ENCODE measurements at places on chromosomes 13 and 19.

DNA sequence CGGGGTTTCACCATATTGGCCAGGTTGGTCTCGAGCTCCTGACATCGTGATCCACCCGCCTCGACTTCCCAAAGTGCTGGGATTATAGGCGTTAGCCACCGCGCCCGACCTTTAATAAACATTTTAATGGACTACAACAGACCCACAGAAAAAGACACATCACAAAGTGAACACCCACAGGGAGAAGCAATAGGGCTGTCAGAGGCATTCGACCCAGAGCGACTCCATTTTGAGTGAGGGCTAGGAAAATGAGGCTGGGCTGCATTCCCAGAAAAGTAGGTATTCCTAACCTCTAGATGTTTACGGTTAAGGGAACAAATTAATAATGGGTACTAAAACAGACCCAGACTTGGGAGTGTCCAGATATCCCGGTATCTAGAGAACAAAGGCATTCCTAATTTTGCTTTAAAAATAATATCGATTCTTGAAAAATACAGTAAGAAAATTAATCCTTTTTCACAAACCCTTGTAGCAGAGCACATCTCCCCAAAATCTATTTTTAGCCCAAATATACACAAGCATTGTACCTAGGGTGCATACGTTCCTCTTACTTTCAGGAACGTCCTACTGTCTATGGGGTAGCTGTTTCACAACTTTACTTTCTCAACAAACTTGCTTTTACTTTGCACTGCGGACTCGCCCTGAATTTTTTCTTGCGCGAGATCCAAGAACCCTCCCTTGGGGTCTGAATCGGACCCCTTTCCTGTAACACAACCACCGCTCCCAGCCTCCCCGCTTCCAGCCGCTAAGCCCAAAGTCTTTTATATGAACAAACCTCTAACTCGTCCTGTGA lies 811 bp upstream of the ZNF8 start:
- no peak for DNase-seq

DNA sequence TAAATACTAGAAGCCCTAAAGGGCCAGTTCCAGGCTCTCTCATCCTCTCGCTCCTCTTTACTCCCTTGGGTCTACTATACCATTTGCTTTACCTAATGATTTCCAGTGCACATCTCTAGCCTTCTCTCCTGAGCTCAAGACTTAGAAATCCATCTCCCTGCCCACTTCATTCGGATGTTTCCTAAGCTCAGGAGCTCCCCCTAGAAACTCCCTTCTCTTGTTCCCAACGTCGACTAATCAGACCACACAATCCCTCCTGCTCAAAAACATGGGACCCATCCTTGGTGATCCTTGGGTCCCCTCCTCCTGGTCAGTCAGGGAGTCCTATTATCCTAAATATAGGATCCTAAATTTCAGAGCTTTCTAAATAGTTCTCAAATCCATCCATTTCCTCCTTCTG lies 21.1 kb upstream of the STK24 start:
- DNase-seq: no peak

- DNase-seq: no peak
These were observed 18.2 kb upstream of the PLAUR start for GRCh38 chr19:43688059-43688701.

DNA sequence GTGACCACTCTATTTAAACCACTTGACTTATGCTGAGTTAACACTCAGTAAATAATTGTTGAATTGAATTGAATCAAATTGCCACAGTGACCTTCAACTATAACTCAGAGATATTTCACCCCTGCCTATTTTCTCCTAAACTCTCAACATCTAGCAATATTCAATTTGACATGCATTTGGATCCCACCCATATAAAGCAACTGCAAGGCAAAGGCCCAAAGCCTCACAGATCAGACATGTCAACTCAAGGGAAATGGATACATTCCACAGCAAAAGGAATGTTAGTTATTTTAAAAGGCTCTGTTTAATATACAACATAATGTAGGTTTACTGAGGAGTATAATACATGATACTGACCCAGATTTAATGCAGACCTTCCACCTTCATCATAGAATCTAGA lies 107.4 kb downstream of the KCTD12 start:
- no peak for DNase-seq

DNA sequence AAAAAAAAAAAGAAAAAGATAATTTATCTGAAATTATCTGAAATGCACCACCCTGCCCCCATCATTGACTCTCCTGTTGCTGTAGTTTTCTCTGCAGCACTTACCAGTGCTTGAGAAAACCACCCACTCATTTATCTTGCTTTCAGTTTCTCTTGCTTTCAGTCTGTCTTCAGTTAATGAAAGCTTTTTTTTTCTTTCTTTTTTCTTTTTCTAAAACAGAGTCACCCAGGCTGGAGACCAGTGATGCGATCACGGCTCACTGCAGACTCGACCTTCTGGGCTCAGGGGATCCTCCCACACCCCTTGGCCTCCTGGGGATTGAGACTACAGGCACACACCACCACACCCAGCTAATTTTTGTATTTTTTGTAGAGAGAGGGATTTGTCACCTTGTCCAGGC lies 4.3 kb upstream of the ACP5 start:
- DNase-seq: no peak

GRCh38 chr13:19713186-19713965 lies 69.4 kb downstream of the PSPC1 start:
- no peak for DNase-seq
